ENCODE measurements at places on chromosomes 3 and 15. TPM values are rescaled to one million over a fixed set of nuclear protein-coding genes. Genes with fewer than 3 reads are reported as not detected.
A peak's percentile ranks its signal among the peaks of the same experiment; 100 is the strongest.

Gene KLHL40
- total RNA-seq, result not detected

GRCh38 chr3:42476225-42477125 is 26.0 kb upstream of the VIPR1 start:
- DNase-seq, result peak; percentile 25

Gene CLDN16
- not detected for total RNA-seq

Gene DNAJA4
- 21.3 TPM for total RNA-seq

DNA sequence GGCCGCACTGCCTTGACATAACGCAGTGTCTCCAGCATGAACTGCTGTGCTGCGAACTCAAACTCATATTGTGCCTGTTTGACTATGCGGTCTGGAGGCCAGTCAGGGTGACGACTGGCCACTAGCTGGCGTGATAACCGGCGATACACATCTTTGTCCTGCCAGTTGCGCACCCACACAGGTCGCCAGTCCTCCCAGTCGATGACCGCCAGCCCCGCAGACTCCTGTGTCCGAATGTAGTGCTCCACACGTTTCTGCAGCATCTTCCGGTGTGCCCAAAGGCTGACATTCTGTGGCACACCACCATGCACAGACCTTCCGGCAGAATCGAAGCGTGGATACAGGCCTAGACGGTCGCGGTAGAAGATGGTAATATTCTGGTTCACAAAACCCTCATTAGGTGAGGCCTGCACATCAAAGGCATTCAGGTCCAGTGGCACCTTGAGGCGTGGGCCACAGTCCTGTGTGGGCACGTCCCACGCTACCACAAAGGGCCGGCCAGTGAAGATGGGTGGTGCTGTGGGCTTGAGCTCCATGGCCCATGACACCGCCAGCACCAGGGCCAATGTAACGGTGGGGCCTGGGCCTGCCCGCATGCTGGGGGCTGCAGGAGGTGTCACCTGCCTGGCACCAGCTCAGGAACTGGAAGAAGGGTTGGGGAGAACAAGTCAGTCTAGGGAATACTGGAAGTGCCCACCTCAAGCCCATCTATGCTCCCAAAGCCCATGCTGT is 2.5 kb downstream of the HYAL2 start:
- peak; percentile 46 for DNase-seq

Gene ZNF592
- 22.3 TPM for total RNA-seq

Measured in endothelial cell of umbilical vein (primary cell).